Activated T-cell treated with anti-CD3 and anti-CD28 coated beads for 4 hours (primary cell): ENCODE measurements at places on chromosomes 6 and 20.

- DNase-seq = no peak
These were observed 779 bp upstream of the KCNG1 start for GRCh38 chr20:51023617-51024155.

GRCh38 chr6:75934643-75935472 is 137.6 kb downstream of the IMPG1 start:
- no peak for DNase-seq

DNA sequence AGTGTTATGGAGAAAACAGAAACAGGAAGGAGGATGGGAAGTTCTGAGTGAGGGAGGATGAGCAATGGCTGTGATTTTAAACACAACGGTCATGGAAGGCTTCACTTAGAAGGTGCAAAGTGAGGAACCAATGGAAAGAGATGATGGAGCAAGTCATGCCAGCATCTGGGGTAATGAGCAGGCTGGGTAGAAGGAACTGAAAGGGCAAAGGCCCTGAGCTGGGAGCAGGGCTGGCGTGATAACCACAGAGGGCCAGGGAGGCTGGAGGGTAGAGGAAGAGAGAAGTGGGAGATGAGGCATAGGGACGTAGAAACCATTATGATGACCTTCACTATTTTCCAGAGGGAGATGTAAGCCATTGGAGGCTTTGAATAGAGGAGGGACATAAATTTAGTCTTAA is 43.6 kb downstream of the NHLRC1 start:
- no peak for DNase-seq

- no peak for DNase-seq
These were observed 232.3 kb upstream of the DTNBP1 start for GRCh38 chr6:15894973-15895725.

GRCh38 chr6:136236466-136237293 is 13.4 kb downstream of the MTFR2 start:
- no peak for DNase-seq

- no peak for DNase-seq
These were observed 9.5 kb upstream of the RALY start for GRCh38 chr20:33984182-33984719.

DNA sequence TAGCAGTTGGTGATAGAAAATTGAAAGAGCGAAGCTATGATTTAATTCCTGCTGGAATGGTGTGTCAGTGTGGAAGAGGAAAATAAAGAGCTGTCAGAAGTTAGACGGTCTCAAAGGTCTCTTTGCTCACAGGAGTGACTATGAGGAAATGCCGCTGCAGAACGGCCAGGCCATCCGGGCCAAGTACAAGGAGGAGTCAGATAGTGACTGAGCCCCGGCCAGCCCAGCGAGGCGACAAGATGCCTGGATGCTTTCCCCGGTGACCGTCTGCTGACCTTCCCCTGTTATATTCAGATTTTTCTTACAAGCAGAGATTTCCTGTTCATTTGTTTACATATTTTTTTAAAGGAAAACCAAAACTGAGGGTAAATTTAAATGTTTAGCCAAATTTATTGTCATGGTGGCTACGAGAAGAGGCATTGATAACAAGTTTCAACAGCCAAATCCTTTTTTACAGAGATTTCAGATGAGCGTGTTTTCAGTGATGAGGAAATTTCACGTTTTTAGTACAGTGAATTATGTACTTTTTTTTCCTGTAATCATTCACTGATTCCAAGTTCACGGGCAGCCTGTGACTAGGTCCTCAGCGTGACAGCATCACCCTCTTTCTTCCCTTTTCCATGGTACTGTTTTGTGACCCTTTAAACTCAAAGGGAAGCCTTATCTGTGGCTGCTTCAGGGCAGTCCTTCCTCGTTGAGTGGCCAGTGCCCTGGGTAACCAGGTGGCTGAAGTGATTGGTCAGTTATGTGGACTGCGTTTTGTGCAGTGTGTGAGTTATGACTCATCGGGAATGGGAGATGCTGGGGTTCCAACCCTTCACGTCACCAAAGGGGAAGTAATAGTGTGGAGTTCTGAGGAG is 12.6 kb downstream of the DYNLT1 start:
- no peak for DNase-seq

DNA sequence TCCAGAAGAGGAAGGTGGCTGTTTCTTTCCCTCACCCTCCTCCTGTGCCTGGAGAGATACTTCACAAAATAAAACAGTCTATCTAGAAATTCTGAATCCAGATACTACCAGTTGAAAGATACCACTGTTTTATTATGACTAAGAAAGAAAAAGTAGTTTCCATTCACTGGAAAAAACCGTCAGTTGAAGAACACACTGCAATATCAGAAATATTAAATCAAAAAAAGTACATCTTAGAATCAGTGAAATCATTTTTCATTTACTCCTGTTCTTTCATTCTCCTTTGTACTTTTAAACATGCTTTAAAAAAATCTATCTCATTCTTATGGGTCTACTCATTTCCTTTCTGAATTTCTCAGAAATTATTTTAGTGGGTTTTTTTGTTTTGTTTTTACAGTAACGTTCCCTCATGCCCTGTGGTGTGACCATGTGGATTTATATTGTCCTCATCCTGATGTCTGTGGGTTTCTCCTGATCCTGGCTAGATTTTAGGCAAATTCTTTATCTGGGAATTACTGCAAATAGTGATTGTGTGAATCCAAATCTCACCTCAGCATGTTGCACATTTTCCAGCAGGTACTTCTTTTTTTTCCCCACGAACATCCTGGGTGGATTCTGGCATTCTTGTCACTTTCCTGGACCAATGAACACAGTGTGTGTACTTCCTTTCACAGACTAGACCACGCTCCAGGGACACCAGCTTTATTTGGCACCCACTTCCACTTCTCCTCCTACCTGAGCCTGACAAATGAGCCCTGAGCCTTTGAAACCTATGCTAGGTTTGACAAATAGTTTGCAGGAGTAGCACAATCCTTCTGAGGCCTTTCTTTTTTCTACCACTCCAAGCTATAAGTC is 114.0 kb upstream of the LAMP5 start:
- DNase-seq = no peak

- no peak for DNase-seq
These were observed 2.1 kb upstream of the LAMA5 start for GRCh38 chr20:62368976-62369814.

DNA sequence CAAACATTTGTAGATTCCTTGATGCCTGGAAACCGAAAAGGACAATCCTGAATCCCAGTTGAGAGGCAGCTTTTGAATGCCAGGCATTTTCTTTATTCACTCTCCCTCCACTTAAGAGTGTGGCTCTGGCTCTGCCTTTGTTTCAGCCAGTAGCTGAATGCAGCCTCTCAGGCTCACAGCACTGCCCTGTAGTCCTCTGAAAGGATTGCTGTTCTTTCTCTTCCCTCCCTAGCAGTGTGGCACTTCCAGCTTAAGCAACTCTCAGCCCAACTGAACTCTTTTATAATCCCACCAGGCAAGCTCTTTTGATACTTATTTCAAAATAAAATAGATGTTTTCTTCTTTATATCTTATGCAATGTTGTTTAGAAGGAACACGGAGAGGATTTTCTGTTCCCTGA is 415.6 kb downstream of the GJA1 start:
- DNase-seq = no peak

- no peak for DNase-seq
These were observed 155.0 kb downstream of the GJA10 start for GRCh38 chr6:90049295-90049694.

DNA sequence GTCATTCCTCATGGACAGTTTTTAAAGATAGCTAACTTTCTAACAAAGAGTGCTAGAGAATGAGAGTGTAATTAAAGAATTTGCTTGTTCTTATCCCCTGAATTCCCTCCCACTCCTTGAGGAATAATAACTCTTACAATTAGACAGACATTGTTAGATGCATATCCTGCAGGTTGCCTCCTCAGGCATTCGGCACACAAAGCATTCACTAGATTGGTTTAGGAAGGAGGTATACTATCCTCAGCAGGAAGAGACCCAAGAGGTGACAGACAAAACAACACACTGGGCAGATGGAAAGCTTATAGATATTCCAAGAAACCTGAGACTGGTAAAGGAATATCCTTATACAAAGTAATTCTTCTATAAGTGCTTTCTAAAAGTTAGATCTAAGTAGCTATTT is 109.1 kb upstream of the FAM184A start:
- DNase-seq = no peak

DNA sequence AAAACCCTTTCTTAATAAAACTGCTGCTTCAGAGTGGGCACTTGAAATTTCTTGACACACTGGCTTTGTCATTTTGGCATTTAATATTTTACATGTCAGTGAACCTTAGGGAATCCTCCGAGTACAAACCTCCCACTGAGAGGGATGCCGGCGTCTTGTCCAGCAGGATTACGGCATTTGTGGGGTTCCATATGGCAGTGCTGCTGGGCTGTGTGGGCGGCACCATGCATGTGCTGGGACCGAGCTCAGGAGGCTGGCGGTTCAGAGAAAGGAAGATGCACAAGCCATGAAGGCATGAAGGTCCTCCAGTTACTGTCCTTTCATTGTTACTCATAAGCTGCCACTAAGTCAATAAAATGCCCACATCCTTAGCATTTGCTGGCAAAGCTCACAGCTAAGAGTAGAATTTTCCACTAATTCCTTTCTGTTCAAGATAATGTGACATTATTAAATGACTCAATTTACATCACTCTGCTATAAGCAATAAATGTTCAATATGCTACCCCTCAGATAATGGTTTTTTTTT is 61.4 kb downstream of the LY86 start:
- no peak for DNase-seq

DNA sequence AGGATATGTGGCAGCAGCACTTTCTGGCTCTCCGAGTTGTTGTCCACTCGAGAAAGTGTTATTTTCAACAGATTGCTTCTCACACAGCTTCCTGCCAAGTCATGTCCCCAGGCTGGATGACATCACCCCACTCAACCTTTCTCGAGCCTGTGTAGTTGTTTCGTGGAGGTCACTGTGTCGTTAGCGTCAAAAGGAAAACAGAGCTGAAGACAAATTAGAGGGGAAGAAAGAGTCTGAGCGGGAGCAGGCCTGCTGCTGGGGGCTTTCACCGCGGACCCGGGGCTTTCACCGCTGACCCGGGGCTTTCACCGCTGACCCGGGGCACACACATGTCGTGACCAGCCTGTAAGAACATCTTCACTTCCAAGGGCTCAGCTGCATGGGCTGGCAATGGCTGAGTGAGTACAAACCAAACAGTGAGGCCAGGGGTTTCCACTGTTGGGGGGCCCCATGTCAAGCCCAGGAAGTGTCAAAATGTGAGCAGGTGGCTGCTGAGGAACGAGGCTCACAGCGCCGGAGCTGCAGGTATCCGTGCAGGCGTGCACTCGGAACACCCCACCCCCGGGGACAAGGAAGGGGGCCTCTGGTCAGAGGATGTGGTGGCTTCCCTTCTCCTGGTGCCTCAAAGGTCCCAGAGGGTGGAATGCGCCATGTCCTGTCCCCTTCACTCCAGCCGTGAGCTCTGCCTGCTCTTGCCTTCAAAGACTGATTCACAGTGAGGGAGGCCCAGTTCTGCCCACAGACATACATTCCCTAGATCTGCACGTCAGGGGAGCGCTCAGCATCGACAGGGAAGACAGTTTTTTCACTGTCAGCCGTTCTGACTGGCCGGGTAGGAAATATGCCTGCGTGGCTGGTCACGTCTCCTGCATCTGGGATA is 365.9 kb downstream of the TAF4 start:
- DNase-seq = no peak

DNA sequence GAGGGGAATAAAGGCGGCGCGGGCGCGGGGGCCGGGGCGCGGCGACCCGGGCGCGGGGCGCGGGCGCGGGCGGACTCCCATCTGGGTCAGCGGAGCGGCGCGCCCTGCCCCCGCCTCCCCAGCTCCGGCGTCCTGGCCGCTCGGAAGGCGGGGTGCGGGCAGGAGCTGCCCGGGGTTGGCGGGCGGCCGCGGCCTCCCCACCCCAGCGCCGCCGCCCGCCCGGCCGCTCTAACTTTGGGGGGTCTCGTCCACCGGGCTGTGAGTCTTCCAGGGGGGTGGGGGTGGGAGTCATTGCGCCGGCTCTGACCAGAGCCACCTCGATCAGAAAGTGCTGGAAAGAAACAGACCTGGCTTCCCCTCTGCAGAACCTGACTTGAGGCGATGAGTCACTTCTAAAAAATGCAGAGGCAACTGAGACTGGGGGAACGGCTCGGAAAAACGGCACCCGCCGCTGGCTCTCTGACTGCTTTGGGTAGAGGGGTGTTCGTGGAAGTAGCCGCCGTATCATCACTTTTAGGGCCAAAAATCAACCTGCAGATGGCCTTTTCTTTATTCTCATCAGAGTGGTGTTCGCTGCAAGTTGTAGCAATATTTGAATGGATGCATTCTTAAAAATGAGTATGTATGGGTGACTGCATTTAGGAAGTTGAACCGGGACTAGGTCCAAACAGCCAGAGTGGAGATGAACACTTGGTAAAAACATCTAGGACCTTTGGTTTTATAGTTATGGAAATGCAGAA is 667 bp downstream of the CAP2 start:
- no peak for DNase-seq

DNA sequence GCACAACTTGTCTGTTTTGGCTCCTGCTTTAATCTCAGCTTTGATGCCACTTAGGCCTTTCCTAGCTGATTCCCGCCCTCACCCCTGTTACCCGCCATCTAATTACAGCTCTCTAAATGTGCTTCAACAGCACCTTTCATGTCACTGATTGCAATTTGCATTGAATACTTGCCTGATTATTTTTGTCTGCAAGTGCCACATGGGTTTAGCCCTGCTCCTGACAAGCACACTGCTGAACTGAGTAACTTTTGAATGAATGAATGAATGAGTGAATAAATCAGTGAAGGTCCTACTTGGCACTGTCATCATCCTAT is 591 bp upstream of the DCBLD1 start:
- DNase-seq = no peak

- DNase-seq = no peak
These were observed 99.4 kb upstream of the RAB32 start for GRCh38 chr6:146444189-146444588.

GRCh38 chr20:52230409-52230808 is 38.8 kb upstream of the ZFP64 start:
- DNase-seq = no peak

GRCh38 chr6:150880336-150880735 is 14.8 kb downstream of the MTHFD1L start:
- DNase-seq = no peak

GRCh38 chr6:127907960-127908640 is 7.2 kb upstream of the THEMIS start:
- no peak for DNase-seq

- no peak for DNase-seq
These were observed 2.7 kb downstream of the AGPAT1 start for GRCh38 chr6:32173051-32173727.

DNA sequence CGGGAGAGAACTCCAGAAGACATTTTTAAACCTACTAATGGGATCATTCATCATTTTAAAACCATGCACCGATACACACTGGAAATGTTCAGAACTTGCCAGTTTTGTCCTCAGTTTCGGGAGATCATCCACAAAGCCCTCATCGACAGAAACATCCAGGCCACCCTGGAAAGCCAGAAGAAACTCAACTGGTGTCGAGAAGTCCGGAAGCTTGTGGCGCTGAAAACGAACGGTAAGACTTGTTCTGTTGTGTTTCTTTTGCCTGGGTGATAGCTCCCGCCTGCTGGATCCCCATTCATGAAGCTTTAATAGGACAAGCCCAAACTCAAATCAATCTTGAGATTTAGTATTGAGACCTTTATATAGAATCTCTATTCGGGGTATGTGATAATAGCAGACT is 4.2 kb downstream of the TNFAIP3 start:
- DNase-seq = no peak

- DNase-seq = no peak
These were observed 300.9 kb downstream of the LAMA2 start for GRCh38 chr6:129183681-129184301.

GRCh38 chr6:43896329-43897255 is 126.6 kb downstream of the VEGFA start:
- DNase-seq = no peak

- no peak for DNase-seq
These were observed 214.9 kb upstream of the CST7 start for GRCh38 chr20:24734139-24734538.
